ENCODE measurements at places on chromosomes 7 and 10. TPM values are rescaled to one million over a fixed set of nuclear protein-coding genes. Genes with fewer than 3 reads are reported as not detected.
A peak's percentile ranks its signal among the peaks of the same experiment; 100 is the strongest.

MYO3A gene
- 0.88 TPM for total RNA-seq

GRCh38 chr7:31119249-31119648, 67.1 kb downstream of the ADCYAP1R1 start:
- no peak for DNase-seq

- peak; percentile 87 for DNase-seq
Measured at GRCh38 chr7:100088621-100089457, at the start of gene COPS6. COPS6 (plus strand) TSS chr7:100088969; CDS start chr7:100088991, 22 bp downstream.

GRCh38 chr7:92799446-92800211, 36.7 kb downstream of the CDK6 start:
- DNase-seq = no peak

ADRB1 gene
- 81.6 TPM for total RNA-seq

DNA sequence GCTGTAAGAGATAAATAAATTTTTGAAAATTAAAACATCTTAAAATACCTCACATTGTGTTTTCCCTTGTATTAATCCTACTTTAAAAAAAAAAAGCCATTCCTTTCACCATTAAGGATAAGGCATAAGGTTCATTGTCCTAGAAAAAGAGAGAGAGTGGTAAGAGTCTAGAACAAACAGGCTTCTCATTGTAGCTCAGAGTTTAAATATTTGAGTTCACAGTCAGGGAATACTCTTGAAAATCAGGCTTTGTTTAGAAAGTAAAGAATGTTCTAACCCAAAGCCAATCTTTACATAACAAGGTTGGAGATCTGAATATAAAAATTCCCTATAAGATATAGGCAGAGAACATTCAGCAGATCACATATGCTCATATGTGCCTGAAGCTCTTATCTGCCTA, 40.2 kb upstream of the TES start:
- no peak for DNase-seq

ACSL5 gene
- 1.0 TPM for total RNA-seq

GRCh38 chr10:10385831-10386230, 631.8 kb upstream of the CELF2 start:
- DNase-seq = no peak

AGFG2 gene
- 15.3 TPM for total RNA-seq

DNA sequence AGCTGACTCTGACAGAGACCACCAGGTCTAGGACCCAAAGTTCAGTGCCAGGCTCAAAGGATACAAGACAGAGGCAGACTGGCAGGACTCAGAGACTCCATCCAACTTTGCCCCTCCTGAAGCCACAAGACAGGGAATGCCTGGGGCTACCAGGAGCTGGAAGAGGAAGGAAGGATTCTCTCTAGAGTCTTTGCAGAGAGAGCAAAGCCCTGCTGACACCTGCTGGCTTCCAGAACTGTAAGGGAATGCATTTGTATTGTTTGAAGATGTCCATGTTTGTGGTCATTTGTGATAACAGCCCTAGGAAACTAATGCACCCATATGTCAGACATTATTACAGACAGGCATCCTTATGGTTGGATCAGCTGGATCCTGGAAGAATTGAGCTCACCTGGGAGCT, 132.3 kb upstream of the C7orf33 start:
- no peak for DNase-seq

- no peak for DNase-seq
Measured at GRCh38 chr10:124045276-124045675, 48.1 kb downstream of the CHST15 start.

DNA sequence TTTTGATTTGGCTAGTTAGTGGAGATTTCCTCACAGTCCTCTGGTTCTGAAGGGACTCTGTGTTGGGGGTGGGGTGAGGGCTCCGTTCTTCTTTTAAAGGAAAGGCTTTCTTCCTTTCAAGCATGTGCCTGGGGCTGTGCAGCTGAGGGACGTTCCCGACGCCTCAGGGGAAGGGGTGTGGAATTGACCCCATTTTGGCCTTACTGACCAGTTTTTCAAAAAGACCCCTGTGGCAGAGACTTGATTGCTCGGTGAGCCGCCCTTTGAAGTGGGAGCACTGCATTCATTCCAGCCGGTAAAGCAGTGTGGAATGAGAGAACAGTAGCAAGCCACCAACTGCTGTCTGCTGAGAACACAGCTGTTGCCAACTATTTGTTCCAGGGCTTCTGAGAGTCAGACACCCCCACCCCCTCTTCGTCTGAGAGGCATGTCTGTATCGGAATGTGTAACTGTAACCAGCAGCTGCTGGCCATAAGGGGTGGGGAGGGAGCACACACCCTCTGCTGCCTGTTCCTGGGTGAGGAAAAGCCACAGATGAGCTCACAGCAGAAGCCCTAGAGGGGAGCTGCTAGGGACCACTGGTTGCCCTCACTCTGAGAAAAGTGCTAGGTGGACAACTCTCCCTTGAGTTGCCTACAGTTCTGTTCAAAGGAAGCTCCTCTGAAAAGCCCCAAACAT, 33.2 kb downstream of the WBP1L start:
- DNase-seq = peak; percentile 86

DNA sequence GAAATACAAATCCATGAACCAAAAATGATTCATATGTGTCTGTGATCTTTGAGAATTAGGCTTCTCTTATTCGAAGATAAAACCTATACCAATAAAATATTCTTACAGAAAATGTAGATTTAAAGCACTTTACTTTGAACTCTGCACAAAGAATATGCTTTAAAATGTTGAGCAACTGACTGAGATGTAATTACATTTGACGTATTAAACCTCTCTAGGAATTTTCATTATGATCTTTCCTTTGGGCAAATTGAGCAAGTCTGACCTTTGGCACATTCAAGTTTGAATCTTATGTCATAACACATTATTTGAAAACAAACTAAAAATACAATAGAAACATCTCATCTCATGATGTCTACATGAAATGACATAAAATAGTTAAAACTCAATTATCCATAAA, 69.2 kb upstream of the AHR start:
- DNase-seq = no peak

DNA sequence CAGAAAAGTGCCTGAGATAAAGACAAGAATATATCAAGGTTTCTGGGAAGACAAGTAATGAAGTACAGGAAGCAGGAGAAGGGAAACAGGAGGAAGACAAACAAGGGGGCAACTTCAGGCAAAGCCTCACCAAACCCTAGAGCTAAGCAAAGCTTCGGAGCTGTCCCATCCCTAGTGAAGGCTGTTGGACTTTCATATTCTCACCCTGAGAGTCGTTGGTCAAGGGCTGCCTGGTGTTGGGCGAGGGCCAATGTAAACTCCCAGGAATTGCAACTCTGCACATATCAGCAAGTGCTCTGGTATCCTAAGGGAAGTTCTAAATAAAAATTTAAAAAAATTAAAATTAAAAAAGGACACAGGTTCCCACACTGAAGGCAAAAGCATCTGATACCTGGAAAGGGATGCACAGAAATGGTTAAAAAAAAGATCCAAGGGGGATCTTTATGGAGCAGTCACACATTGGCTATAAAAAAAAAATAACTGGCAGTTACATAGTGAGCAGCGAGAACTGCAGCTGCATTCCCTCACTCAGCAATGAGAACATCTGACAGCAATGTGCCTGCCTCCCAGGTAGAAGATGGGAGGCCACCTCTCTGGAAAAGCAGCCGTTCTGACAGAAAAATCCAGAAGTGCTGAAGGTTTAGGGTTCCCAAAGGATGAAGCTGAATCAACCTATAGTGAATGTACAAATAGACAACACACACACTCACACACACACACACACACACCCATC, 304.7 kb downstream of the WDR11 start:
- no peak for DNase-seq

DNA sequence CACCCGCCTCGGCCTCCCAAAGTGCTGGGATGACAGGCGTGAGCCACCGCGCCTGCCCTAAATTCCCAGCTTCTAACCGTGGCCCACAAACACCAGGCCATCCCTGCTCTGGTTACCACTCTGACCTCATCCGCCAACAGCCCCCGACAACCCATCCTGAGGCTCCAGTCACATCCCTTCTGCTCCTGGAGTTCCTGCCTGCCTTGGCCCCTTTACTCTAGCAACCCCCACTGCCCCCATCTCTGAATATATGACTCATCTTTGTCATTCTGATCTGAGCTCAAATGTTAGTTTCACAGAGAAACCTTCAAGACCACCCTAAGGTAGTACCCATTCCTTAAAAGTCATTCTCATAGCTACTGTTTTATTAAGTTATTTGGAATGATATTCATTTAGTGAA, 26.6 kb downstream of the RHEB start:
- DNase-seq = no peak

- no peak for DNase-seq
Measured at GRCh38 chr7:103387242-103387641, 39.8 kb downstream of the PSMC2 start.

GRCh38 chr10:71817831-71818655, 33.0 kb downstream of the PSAP start:
- DNase-seq = no peak

GRCh38 chr10:22629852-22630233, 84.5 kb downstream of the PIP4K2A start:
- DNase-seq = no peak

VSTM4 gene
- 0.11 TPM for total RNA-seq

GRCh38 chr7:66790196-66790595, 49.7 kb downstream of the RABGEF1 start:
- DNase-seq = no peak

- no peak for DNase-seq
Measured at GRCh38 chr7:100964630-100965029, 4.7 kb upstream of the MUC12 start.

GRCh38 chr10:107806026-107806425, 641.5 kb upstream of the SORCS1 start:
- no peak for DNase-seq

GPNMB gene
- 1.0 TPM for total RNA-seq

CUBN gene
- total RNA-seq = 1.9 TPM

- DNase-seq = no peak
Measured at GRCh38 chr7:155953781-155954549, 141.7 kb upstream of the SHH start.

GRCh38 chr10:42111661-42112330, 526.6 kb downstream of the ZNF33B start:
- DNase-seq = no peak

- DNase-seq = no peak
Measured at GRCh38 chr7:155244675-155245074, 53.0 kb upstream of the INSIG1 start.

TAS2R41 gene
- total RNA-seq = not detected

DNA sequence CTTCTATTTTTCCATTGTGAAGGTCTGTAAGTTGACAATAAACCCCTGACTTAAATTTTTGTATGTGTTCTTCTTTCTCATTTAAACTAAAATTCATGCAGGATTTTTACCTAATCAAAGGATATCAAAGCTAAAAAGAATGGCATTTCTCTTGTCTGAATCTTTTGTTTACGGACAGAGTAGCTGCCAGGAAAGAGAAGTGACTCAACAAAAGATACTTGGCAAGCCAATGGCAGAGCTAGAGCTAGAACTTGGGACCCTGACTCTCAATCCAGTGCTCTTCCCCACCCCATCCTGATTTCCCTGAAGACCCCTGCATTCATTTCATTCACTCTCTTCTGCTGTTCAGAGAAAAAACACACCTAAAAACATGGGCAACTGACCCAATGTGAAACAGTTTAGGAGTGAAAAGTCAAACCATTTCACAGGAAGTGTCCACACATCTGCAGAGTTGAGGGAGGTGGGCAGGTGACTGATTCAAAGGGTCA, 40.2 kb upstream of the PDLIM1 start:
- DNase-seq = no peak

DNA sequence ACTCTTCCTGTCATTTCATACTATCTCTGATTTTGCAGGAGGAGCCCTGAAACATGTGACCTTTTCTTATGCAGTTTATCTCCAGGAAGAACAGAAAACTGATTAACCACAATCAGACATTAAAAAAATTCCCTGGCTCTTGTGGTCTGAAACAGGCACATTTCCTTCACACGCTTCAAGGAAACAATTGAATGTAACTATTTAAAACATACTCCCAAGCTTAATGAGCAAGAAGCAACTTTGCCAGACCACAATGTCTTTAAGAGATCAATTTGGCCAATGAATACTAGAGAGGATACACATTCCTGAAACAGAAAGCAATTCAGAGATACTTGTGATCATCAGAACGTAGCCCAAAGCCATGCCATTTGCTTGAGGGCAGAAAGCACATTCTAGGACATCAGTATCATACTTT, 65.8 kb downstream of the PIP4K2A start:
- DNase-seq = peak; percentile 79
